ENCODE measurements at places on chromosomes 6 and 20.

DNA sequence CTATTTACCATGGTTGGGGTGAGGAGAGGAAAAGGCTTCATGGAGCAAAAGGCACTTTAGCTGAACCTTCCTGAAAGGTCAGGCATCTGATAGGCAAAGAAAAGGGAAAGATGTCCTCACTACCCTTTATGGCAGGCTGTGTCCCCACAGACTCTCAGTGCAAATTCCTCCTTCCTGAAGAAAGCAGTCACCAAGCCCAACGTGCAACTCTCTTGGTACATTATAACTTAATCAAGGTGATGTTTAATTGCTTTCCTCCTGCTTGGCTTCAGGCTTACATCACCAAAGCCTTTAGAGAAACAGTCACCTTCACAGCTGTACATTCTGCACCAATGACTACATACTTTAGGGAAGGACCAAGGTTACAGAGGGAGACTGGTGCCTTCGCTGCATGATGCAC lies 2.1 kb upstream of the CLIC5 start:
- no peak for DNase-seq

DNA sequence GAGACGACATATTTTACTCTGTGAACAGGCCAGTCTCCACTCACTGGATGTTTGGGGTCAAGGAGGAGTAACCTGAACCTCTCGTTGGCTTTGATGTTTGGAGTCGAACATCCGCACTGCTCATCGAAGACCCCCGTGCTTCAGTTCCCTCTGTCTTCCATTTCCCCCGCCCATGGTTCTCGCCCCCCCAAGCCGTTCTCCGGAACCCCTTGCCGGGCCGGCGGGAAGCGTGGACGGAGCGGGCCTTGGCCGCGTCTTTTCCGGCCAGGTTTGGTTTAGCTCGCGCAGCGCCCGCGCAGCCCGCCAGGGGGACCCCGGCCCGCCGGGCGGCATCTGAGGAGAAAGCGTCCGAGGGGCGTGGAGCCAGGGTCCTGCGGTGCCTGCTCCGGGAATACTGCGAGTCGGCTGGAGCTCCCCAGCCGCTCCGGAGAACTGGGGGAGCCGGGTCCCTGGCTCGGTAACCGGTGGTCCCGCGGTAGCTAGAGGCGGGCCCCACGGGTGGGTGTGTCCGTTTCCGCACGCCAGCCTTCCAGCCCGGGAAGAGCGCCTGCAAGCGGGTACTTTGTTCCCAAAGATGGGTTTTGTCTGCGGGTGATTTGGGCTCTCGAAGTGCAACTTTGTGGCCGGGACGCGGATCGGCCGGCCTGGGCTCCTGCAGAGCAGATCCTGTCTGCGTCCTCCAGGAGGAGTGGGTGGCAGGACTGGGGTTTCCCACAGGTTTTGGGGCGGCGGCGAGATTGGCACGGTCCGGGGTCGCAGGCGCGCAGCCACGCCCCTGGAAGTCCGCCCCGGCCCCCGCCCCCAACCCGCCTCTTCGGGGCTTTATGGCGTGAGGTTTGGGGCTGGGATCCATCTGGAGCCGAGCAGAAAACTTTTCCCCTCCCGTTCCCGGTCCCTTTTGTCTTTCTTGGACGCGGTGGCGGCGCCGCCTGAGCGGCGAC lies at the start of gene TMEM200A:
Gene TMEM200A (plus strand): TSS at position 852 of the 941 bp plus-strand sequence. CDS start 74,406 bp downstream, outside the sequence.
- DNase-seq: peak; percentile 30

GRCh38 chr20:4127344-4127743 lies 112.0 kb upstream of the RNF24 start:
- no peak for DNase-seq

GRCh38 chr20:63164484-63165355 lies 51.2 kb downstream of the YTHDF1 start:
- DNase-seq: no peak

DNA sequence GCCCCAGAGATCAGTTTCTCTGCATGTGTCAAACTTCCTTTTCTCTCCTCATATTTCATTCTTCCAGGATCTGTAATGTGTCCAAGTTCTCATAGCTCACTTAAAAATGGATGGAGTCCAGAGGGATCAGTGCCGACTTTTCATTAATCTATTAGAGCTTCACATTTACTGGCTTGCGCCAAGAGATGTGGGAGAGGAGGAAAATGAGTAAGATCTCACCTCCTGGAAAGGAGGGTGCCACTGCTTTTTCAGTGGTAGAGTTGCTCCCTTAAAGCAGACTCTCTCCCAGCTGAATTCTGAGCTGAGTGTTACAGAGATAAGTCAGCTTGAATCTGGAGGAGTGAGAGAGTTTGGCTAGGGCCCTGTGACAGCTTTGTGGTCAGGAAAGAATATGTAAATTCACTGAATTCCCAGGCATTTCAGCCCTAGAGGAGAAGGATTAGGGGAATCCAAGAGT lies 175.9 kb downstream of the SOX4 start:
- DNase-seq: no peak

GRCh38 chr6:39330057-39330456 lies 7.6 kb upstream of the KCNK16 start:
- no peak for DNase-seq

DNA sequence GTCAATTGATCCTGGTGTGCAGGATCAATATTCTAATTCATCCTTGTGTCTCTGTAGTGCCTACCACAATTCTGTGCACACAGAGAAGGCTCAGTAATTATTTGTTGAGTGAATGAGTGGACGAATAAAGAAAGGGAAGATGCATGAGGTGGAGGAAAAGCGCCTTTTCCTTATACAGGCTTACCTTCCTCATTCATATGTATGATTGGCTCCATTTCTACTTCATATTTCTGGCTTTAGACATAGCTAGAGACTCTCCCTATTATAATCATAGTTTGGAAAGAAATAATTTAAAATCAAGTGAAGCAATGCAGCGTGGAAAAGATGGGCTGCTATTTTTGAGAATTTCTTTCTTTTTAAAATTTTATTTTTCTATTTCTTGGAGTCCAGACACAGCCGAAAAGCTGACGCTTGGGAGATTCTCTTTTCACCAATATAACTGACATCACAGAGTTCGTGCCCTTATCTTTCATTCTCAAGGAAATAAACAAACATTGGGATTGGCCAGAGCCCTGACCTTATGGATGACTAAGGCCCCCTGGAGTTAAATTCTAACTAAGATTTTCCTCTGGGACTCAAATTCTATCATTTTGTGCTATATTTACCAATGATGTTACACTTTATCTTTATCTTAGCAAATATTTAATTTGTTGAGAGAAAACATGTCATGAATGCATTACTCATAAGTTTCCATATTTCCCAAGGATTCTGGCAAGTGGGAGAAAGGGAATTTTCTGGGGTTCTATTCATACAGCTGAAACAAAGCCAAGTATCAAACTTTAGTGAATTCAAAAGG lies 48.1 kb downstream of the PRL start:
- DNase-seq: no peak

- no peak for DNase-seq
These were observed 83.9 kb upstream of the SYNDIG1 start for GRCh38 chr20:24385547-24385946.

DNA sequence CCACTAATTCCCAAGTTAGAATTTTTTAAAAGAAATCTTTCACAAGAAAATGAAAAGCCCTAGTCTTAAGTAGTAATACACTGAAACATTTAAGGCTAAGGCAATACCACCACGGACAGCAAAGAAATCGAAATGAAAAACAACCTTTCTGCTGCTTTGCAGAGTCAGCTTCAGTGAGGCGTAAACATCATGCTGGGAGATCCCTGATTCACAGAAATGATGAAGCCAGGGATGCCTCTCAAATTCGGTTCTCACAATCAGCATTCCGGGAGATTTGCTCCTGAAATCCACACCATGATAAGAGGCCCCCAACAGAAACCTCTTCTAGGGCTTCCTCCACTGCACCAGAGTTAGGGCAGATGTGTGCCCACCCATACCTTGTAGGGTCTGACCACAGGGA lies 18.6 kb downstream of the RRBP1 start:
- DNase-seq: no peak

DNA sequence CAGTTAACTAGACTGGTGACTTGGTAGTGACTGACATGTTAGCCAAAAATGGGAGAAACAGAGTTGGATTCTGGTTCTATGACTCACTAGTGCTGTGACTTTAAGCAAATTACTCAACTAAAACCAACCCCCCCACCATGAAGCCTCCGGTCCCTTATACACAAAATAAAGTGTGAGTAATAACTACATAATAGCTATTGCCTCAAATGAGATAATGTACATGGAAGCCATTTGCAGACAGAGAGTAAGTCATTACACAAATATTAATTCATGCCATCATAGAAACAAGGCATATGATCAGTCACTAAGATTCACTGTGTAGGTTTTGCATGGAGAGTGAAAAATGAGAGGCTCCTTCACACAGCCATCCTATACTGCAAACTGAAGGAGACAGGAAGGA lies 111.9 kb downstream of the HIVEP2 start:
- DNase-seq: no peak

GRCh38 chr6:108765495-108765894 lies 82.7 kb upstream of the ARMC2 start:
- DNase-seq: no peak

GRCh38 chr6:8879334-8879733 lies 444.0 kb upstream of the SLC35B3 start:
- no peak for DNase-seq

- no peak for DNase-seq
These were observed 57.8 kb upstream of the EDN1 start for GRCh38 chr6:12232339-12232738.

DNA sequence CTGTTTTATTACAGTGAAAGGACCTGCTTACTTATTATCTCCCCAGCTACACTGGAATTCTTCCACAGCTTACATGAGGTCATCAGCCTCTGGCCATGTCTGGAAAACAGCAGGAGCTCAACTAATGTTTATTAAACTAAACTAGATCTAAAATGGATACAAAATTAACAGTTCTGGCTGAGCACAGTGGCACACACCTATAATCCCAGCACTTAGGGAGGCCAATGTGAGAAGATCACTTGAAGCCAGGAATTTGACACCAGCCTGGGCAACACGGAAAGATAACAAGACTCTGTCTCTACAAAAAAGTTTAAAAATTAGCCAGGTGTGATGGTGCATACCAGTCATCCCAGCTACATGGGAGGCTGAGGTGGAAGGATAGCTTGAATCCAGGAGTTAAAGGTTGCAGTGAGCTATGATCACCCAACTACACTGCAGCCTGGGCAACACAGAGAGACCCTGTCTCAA lies 220.8 kb upstream of the MARCKS start:
- no peak for DNase-seq

- no peak for DNase-seq
These were observed 20.1 kb downstream of the RTF2 start for GRCh38 chr20:56488566-56488965.

GRCh38 chr6:55888917-55889316 lies 13.5 kb upstream of the BMP5 start:
- DNase-seq: no peak

GRCh38 chr6:127402890-127403617 lies 56.1 kb downstream of the KIAA0408 start:
- no peak for DNase-seq

GRCh38 chr6:20238688-20239587 lies 26.7 kb upstream of the MBOAT1 start:
- DNase-seq: no peak

DNA sequence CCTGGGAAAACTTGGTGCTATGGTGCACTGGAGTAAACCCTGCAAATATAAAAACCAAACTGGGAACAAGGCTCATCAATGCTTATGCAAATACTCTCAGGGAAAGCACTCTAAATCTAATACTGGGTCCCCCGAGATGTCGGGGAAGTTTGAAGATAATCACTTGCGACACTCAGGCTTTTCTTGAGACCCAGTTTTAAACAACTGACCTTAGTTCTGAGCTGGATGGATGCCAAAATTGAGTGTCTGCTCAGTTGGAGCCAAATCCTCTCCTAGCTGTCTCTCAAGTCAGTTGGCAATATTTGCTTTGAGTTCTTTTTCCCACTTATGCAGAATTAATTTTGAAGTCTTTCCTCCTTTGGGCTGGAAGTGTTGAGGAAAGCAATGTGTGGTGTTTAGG lies 75.5 kb upstream of the CD2AP start:
- DNase-seq: no peak

GRCh38 chr6:157755746-157756411 lies 67.2 kb upstream of the SNX9 start:
- DNase-seq: peak; percentile 46

GRCh38 chr6:152401978-152402377 lies 235.2 kb downstream of the SYNE1 start:
- DNase-seq: no peak

DNA sequence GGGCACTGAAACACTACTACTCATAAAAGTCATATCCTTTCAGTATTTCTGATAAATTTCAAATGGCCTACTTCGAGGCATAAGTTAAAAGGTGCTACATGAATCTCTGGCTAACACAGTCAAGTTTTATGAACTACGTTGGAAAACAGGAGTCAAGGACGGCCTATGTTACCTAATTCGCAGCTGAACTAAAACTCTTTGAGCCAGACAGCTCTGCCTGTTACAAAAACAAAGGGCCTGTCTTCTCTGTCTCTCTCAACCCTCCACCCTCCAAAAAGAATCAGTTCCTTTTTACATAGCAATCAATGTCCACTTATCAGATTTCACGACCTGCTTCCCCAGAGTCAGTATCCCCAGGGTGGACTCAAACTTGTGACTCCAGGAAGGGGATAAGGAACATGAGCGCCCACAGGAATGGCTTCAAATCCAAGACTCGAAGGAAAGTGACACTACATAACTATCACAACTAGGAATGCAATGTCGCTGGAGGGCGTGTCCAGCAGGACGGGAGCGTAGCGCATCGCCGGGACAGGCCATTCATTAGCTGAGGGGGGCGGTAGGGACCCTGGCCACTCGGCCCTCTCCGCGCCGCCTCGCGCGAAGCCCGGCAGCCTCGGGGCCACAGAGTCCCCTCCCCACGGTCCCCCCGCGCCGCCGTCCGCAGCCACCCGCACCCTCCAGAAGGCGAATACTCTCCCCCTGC lies 591 bp downstream of the IBTK start:
- DNase-seq: no peak

DNA sequence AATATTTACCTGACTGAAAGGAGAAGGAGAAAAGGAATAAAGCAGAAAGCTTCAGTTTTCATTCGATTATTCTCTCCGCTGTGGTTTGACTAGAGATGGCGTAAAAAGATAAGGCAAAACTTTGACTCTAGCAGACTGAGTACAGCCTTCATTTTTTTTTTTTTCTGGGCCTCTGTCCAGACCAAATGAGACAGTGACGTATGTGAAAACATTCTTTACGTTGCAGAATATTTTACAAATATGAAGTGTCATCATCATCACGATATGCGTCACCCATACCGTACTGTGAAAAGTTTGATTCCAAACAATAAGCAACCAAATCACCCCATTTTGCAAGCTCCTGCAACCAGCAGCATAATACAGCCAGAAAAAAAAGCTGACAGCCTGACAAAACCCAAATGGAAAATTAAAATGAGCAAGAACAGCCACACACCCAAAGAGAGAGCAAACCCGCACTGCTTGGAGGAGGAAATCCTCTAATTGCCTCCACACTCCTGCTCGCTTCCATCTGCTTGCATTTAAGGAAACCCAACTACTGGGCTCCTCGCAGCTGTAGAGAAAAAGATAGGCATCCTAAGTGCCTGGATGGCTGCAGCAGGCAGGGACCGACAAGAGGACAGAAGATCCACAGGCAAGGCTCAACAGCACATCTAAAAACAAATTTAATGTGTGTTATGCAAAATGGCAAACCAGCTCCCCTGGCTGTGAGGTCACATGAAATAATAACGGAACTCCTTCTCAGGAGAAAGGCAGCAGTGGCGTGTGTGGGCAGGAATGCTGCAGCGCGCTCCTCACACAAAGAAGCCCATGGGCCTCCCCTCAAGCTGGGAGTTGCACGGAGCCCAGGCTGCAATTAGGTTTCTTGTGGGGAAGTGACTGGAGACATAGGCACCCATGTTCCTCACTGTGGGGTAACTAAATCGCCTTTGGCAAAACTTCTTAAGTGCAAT lies 113.1 kb downstream of the FYN start:
- peak; percentile 32 for DNase-seq

All from activated T-helper 1 cell treated with anti-CD3 and anti-CD28 coated beads, Interleukin-2, amount 50 U/mL, for 16 hours (primary cell).